ENCODE measurements at places on chromosomes 1 and 21.
A peak's percentile ranks its signal among the peaks of the same experiment; 100 is the strongest.

DNA sequence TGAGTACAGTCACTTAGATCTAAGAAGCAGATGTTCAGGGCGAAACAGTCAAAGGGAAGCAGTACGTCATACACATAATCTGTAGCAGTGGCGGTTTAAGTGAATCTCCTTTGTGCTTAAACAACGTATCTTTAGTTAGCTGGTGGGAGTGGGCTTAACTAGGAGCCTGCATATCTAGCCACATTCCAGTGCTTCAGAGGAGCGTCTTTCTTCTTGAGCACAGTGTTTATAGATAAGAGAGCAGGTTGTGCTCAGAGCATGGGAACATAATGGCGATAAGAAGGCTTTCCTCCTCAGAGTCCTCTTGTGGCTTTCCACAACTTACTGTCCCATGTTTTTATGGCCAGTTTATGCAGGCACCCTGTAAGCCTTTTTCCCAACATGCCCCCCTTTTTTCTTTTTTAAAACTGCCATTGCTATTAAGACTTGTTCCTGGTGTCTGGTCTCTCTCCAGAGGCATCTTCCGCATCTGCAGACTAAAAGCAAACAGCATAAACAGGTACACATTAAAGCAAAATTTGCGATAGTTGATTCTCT, 3.2 kb downstream of the DAP3 start:
- peaks cover 52% of the 10 kb centered on the region for H3K36me3 ChIP-seq
- no peak overlapping the region for H3K4me3 ChIP-seq
- peaks cover 22% of the 10 kb centered on the region for H3K4me1 ChIP-seq
- no peak for DNase-seq
- H3K27me3 ChIP-seq = no peaks in the 10 kb centered on the region
- peak overlapping the region; percentile 67 for H3K27ac ChIP-seq

DNA sequence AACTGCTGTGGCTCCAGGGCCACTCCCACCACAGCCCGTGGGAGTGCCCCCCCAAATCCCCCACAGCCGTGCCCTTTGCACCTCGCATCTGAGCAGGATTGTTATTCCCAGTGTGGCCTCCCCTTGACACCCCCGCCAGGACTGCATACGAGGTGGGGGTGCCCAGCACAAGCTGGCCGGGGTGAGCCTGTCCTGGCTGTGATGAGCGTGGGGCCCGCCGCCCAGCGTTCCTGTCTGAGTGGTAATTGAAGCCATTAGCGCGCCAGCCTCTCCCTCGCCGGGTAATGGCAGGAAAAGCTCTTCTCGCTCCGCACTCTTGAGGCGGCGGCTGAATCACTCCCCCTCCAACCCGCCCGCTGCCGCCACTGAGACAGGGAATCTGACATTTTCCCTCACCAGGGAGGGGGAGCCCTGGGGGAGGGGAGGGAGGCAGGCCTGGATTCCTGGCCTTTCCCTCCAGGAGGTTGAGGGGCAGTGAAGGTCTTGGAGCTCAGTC, 27.7 kb downstream of the PTPRF start:
- DNase-seq = peak; percentile 39

DNA sequence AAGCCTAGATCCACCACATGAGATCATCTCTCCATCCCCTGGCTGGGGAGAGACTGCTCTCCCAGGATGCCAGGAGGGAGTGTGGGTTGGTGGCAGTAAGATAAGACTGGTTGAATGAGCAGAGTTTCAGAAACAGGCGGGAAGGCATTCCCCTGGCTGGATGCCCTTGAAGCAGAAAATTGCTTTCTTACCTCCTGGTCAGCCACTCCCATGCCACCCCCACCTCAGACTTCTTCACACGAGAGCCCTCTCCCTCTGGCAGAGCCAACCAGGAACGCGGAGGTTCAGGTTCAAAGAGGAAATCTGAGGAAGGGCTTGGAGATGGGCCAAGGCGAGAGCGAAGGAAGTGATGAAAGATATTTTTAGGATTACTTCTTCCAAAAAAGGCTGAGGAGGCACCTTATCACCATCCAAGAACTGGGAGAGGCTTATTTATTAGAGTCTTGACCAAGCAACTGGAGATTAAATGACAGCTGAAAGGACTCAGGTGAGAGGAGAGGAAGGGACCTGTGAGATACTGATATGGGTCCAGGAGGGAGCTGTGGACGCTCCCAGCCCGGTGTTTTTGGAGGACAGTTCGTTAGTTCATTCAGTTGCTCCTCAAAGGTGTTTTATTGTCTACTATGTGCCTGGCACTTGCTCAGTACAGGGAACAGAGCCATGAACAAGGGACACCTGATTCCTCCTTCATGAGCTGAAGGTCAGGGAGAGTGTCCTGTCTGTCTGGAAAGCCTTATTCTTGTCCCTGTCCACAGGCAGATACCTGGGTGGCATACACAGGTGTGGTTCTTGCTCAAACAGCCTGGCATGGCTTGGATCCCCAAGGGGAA, 18.9 kb upstream of the SLC26A9 start:
- H3K4me3 ChIP-seq = no peak overlapping the region
- H3K27me3 ChIP-seq = peaks cover 13% of the 10 kb centered on the region
- no peak overlapping the region for H3K27ac ChIP-seq
- no peak for DNase-seq
- peaks cover 9% of the 10 kb centered on the region for H3K4me1 ChIP-seq

- peak within 1 kb of the TSS; percentile 67 for H3K27ac ChIP-seq
- H3K4me3 ChIP-seq = peak within 1 kb of the TSS; percentile 80
- H3K4me1 ChIP-seq = no peaks in the 10 kb centered on the region
- peak; percentile 77 for DNase-seq
Observed at GRCh38 chr1:1540090-1540817, at the start of gene TMEM240. Gene TMEM240 (minus strand): TSS chr1:1540624. CDS start chr1:1540346, 278 bp downstream.

DNA sequence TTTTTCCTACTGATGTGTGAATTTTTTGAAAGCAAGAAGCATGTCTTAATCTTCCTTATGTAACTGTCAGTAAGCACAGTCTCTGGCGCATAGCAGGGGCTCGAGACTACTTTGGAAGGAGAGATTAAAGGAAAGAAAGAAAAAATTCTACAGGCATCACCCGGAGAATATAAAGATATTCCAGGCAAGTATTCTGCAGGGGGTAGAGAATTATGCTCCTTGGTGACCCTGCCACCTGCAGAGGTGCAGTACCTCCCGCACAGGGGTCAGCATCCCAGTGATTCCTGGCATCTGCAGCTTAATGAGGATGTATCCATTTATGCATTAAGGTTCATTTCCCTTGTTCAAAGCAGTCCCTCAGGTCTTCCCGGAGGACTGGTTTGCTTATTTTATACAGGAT, 87.6 kb upstream of the WLS start:
- peak overlapping the region; percentile 1 for H3K27ac ChIP-seq
- peaks cover 1% of the 10 kb centered on the region for H3K36me3 ChIP-seq
- no peaks in the 10 kb centered on the region for H3K27me3 ChIP-seq
- H3K4me3 ChIP-seq = no peak overlapping the region
- no peak for DNase-seq

DNA sequence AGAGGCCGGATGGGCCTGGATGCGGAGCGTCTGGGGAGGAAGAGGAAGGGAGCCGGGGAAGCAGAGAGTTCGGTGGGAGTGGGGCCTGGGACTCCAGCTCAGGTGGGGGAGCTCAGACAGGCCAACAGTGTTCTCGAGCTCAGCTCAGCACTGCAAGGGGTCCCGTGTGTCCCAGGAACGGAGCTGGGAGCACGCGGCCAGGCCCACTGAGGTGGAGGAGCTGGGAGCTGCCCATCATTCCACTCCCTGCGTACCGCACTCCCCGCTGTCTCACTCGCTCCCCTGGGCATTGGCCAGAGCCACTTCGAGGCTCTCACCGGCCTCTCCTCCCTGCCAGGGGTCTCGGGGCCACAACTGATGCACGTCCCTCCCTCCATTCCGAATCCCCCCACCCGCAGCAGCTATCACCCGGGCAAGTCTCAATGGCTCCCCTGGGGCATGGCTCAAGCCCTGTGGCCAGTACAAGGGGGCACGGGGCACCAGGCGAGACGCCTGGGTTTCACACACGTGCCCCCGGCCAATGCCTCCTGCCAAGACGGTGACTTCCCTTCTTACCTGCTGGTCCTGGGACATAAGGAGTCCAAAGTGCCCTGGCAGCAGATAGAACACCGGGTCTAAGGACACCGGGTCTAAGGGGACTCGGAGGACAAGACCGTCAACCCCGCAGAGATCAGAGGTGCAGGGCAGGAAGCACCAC, 30.3 kb upstream of the COL6A2 start:
- H3K27me3 ChIP-seq = peaks cover 11% of the 10 kb centered on the region
- peak overlapping the region; percentile 85 for H3K27ac ChIP-seq
- H3K4me1 ChIP-seq = peaks cover 21% of the 10 kb centered on the region
- H3K36me3 ChIP-seq = no peaks in the 10 kb centered on the region
- DNase-seq = no peak

GRCh38 chr21:46079352-46080170, 18.4 kb upstream of the COL6A2 start:
- H3K4me1 ChIP-seq = peaks cover 19% of the 10 kb centered on the region
- peaks cover 8% of the 10 kb centered on the region for H3K27me3 ChIP-seq
- H3K27ac ChIP-seq = peak overlapping the region; percentile 39

DNA sequence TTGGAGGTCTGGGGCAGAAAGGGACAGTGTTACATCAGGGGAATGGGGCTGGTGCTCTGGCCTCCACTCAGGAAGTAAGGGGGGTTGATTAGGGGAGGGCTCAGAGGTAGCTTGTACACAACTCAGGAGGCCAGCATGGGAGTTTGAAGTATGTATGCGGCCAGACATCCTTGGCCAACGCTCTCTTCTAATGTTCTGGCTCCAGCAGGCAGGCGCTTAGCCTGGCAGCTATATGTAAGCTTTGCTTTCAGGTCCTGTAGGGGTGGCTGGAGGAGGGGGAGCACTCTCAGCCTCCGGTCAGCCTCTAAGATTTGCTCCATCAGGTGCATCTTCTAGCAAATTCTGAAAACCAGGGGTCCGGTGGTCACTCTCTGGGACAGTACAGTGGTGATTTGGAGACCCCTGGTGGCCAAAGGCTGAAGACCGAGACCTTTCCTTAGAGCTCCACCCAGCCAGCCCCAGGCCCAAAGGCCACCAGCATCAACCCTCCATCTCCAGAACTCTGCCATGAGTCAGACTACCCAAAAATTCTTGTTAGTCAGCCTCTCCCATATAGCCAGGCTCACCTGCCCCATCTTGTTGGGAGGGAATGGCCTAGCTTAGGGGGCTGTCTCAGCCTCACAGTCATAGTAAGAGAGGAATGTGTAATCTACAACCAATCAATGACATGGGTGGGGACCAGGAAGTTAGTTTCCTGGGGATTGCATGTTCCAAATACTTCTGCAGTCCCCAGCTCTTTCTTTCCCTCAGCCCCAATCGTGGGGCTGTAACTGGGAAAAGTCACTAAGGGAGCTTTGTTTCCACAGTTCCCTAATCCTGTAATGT, 9.7 kb upstream of the COL8A2 start:
- peaks cover 8% of the 10 kb centered on the region for H3K36me3 ChIP-seq
- no peak overlapping the region for H3K4me3 ChIP-seq
- peak overlapping the region; percentile 67 for H3K27ac ChIP-seq
- H3K27me3 ChIP-seq = no peaks in the 10 kb centered on the region
- no peak for DNase-seq

DNA sequence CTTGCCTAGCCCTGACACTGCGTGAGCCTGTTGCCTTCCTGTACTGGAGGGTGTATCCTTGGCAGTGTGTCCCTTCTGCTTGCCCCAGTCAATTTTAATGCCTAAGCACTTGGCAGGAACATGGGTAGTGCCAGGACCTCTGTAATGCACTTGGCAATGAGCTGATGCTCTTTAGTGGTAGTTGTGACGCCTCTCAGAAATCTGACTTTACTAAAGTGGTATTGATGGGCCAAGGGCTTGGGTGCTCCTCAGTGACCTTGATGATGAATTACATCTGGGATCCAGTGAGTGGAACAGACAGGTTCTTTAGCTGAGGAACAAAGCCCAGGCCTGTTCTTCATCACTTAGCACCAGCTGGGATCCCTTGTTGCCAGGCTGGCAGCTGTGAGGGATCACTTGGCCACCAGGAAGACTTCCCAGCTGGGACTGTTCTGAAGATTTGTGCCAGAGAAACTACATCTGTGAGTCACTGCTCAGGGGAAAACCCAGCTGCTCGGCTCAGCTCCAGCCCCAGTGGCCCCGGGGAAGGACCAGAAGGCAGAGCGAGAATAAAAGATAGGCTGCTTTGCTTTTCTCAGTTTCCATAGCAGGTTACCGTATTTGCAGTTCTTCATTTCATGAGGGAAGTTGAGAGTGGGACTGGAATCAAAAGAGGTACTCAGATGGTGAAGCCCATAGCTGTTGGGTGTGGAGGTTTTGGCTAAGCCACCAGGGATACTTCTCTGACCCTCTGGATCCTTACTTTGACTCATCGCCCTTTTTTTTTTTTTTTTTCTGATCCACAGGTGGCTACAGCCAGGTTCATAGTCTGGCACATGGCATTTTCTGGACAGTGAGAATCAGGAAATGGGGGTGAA, 28.5 kb upstream of the KCNA2 start:
- H3K36me3 ChIP-seq = no peaks in the 10 kb centered on the region
- no peak overlapping the region for H3K27ac ChIP-seq
- H3K4me1 ChIP-seq = no peaks in the 10 kb centered on the region
- peaks cover 45% of the 10 kb centered on the region for H3K27me3 ChIP-seq
- H3K4me3 ChIP-seq = no peak overlapping the region

GRCh38 chr21:37257511-37257966, 9.6 kb downstream of the VPS26C start:
- no peaks in the 10 kb centered on the region for H3K27me3 ChIP-seq
- peaks cover 25% of the 10 kb centered on the region for H3K4me1 ChIP-seq
- no peaks in the 10 kb centered on the region for H3K36me3 ChIP-seq

DNA sequence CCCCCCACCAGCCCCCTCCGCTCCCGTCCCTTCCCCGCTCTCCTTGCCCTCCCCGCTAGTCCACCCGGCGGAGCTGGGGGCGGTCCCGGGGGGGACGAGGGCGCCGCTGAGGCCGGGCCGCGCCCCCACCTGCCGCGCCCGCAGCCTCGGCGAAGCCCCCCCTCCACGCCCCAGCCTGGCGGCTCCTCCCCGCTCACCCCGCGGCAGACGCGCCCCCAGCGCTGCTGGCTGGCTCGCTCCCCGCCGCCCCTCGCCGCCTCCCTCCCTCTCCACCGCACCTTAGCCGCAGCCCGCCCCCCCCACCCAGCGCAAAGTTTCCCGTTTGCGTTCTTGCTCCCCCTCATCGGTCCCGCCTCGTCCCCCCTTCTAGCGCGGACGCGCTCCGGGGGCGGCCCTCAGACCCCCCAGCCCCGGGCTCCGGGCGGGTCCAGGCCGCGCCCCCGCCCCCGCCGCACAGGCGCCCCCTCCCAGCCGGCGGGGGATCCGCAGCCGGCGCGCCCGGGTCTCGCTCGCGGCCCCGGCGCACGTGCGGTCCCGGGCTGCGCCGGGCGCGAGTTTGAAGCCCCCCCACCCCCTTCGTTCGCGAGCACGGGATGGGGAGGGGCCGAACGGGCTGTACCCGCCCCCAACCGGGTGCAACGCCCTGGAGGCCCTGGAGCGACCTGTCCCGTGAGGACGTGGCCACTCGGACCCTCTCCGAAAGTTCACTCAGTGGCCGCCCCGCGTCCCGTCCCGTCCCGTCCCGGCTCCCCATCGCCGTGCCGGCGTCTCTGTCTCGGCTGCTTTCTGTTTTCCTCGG, 623 bp downstream of the PTPRF start:
- peak; percentile 43 for DNase-seq
- H3K4me1 ChIP-seq = peaks cover 60% of the 10 kb centered on the region
- peak overlapping the region; percentile 95 for H3K4me3 ChIP-seq
